T47D (cell line): ENCODE measurements at places on chromosomes 13 and 19.

DNA sequence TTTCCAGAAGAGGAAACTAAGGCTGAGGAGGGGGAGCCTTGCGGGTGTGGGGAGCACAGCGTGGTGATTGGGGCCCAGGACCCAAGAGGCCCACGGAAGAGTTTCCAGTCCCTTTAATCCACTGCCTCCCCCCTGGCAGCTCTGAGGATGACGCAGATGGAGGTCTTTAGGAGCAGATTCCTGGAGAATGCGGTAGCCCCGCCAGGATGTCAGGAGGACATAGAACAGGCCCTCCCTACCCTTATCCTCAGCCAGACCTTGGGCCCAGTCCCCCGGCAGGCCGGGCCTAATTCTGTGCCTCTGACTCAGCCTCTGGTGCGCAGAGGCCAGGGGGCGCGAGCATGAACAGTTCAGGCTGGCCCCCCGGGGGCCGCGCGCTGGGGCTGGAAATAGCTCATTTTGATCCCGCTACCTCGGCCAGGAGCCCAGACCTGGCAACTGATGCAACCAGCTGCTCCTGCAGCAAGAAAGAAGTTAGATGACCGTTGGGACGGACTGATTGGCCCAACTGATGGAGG, 461 bp upstream of the HSPB6 start:
- no peak for DNase-seq

DNA sequence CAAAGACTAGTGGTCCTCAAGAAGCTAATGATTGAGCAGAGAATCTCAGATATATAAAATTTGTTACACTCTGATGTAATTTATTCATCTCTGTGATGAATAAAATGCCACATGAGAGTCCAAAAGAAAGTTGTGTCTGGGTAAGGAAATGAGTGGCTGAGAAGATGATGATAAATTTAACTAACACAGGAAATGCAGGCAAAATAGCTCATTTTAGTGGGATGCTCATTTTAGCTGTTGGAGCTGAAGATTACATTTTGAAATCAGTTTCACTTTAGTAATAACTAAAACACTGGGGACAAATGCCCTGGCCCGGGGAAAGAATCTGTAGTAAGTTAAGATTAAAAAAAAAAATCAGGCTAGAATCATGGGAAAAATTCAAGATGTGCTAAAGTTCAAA, 35.2 kb downstream of the SPRY2 start:
- no peak for DNase-seq

DNA sequence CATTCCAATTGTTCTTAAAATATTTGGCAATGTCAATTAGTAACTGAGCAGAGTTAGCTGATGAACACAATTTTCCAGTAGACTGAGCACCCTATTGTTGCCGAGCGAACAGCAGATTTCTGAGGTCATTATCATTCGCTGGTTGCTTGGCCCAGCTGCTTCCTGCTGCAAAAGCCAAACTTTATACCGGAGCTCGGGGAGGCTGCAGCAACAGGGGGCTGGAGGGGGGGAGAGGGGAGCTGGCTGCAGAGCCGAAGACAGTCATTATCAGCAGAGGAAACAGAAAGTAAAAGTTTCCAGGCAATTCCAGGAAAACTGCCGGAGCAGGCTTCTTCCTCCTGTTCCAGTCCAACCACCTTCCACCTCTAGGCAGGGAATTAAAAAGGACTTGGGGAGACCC, 77.9 kb downstream of the ZNF536 start:
- DNase-seq, result no peak

GRCh38 chr19:53161123-53161522, 2.3 kb upstream of the ZNF347 start:
- DNase-seq, result no peak

DNA sequence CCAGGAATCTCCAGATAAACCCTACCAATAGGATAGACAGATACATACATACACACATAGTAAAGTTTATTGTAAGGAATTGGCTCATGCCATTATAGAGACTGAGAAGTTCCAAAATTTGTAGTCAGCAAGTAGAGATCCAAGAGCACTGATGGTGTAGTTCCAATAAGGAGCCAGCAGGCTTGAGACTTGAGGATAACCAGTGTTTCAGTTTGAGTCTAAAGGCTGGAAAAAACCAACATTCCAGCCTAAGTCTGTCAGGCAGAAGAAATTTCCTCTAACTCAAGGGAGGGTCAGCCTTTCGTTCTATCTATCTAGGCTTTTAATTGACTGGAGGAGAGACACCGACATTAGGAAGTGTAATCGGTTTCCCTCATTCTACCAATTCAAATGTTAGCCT, 110.2 kb upstream of the TSHZ3 start:
- DNase-seq, result no peak

- no peak for DNase-seq
Measured at GRCh38 chr19:19074196-19074882, 10.5 kb downstream of the SLC25A42 start.

GRCh38 chr19:45630463-45630862, 8.7 kb downstream of the EML2 start:
- peak; percentile 35 for DNase-seq

DNA sequence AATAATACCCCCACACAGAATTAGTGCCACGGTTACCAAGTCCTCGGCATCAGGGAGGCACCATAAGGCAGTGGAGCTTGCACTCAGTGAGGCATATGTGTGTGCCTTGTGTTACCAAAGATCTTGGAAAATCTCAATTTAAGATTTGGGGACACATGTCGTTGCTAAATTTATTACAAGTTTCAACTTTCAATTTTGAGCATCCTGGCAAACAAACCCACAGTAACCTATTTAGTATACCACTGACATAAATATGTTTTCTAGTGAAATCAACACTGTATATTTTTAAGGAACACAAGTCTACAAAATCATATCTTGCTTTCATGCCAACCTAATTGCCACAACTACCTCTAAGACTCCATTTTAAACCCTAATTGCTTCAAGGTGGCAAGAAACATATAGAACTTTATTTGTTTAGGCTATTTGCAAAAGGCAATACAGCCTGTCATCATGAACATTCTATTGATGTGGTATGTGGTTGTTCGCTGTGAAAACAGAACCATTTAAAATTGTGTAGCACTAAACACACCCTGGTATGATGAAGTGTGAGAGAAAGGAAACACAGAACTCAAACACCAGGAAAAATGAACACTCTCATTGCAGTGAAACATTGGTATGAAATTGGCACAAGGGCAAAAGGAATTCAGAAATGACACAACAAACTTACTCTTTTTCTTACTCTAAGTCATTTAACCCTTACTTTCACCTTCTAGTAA, 531.1 kb downstream of the IRS2 start:
- DNase-seq, result no peak

DNA sequence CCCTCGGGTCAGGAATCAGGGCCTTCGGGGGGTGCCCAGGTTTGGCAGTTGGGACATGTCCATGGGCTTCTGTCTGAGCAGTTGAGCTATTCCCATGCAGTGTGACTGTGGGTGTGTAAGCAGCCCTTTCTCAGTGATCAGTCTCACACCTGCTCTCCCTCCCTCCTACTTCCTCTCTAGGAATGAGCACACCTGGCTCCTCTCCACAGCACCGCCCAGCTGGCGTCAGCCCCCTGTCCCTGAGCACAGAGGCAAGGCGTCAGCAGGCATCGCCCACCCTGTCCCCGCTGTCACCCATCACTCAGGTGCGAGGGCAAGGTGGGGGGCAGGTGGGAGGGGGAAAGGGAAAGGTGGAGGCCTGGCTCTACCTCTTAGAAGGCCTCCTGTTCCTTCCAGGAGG, 25.9 kb downstream of the COMP start:
- no peak for DNase-seq

DNA sequence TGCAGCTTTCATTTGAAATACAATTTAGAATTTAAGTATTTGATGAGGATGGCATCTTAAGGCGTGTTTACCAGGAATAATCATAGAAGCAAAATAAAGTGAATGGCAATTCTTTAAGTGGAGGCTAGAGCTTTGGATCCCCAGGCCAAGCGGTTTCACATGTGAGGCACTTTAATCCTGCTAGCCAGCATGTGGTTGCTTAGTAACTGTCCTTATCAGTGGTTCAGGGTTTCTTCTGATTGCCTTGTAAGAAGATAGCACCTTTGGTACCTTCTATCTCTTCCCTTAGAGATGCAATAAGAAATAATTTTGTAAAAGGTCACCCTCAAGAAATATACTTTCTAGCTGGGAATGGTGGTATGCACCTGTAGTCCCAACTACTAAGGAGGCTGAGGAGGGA, 38.9 kb upstream of the SERP2 start:
- no peak for DNase-seq

GRCh38 chr13:65679240-65679639, 1550.9 kb downstream of the PCDH9 start:
- DNase-seq, result no peak

DNA sequence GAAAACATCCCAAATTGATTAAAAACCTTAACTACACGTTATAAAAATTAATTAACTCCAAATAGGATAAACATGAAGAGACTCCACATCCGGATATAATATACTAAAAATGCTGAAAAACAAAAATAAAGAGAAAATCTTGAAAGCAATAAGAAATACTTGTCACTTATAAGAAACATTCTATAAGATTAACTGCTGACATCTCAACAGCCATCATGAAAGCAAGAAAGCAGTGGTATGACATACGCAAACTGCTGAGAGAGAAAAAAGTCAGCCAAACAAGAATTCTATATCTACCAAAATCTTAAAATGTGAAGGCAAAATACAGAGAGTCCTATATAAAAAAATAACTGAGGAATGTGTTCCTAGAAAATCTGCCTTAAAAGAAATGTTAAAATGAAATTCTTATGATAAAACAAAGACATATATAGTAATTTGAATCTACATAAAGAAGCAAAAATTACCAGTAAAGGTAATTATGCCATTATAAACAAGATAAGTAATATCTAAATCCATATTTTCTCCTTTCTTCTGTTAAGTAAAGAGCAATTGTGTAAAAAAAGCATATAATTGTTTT, 1851.1 kb downstream of the PCDH9 start:
- peak; percentile 47 for DNase-seq

DNA sequence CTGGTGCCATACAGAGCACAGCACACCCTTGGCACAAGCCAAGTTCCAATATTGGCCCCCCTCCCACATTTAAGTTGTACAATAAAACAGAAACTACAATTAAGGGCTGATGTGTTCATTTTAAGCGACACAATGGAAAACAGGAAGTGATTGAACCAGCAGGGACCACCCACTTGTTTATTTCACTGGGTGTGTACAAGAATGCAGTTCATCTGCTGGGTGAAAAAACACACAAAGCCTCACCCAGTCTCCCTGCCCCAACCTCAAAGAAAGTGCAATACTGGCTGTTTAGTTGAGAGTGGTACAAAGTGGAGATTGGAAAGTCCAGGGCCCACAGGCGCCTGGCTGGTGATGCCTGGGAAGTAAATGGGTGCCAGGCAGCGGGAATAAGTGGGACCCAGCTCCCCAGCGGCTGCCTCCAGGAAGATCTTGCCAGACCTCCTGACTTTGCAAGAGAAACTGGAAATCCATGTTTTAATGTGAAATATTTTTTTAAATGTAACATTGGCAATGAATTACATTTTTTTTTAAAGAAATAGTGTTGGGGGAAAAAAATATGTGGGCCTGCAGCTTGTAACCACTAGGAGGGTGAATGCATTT, 322.1 kb downstream of the ZNF536 start:
- no peak for DNase-seq

- no peak for DNase-seq
Measured at GRCh38 chr13:76129305-76130000, 493.3 kb downstream of the LMO7 start.

DNA sequence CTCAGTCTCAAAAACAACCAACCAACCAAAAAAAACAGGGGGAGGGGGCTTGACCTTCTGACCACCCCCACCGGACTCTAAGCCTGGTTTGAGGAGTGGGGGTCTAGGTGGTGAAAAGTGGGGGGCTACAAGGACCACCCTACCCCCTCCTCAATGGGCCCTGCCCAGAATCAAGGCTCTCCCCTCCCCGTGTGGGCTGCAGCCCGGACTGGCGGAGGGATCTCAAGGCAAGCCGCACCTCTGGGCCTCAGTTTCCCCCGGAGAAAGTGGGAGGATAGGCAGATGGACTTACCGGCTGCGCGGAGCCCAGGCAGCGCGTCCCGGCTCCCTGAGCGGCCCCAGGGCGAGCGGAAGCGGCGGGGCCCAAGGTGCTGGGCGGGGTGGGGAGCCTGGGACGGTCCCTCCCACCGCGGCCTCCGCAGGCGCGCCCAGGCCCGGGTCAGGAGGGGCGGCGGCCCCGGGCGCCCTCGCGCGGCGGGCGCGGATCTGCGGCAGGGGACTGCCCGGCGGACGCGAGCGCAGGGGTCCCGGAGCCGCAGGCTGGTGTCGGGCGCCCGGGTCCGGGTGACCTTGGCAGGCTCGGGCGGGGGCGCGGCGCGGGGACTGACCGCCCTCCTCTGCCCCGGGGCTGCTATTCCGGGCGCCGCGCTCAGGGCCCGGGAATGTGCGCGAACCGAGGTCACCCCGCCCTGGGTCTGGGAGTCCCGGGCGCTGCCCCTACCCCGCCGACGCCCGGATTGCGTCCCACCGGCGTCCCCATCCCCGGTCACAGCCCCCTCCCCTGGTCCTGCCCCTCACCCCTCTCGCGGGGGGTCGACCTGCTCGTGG, at the start of gene ADAMTSL5:
ADAMTSL5 (minus strand) TSS at position 349 of the 828 bp plus-strand sequence. CDS start 2,076 bp downstream, outside the sequence.
- DNase-seq, result peak; percentile 80

- DNase-seq, result no peak
Measured at GRCh38 chr19:5289060-5289990, 51.3 kb downstream of the PTPRS start.

GRCh38 chr19:38685666-38686529, 38.4 kb downstream of the ACTN4 start:
- no peak for DNase-seq

- DNase-seq, result peak; percentile 7
Measured at GRCh38 chr13:97385854-97386253, 48.1 kb upstream of the RAP2A start.

- no peak for DNase-seq
Measured at GRCh38 chr13:43267916-43268315, 244.5 kb downstream of the DNAJC15 start.

DNA sequence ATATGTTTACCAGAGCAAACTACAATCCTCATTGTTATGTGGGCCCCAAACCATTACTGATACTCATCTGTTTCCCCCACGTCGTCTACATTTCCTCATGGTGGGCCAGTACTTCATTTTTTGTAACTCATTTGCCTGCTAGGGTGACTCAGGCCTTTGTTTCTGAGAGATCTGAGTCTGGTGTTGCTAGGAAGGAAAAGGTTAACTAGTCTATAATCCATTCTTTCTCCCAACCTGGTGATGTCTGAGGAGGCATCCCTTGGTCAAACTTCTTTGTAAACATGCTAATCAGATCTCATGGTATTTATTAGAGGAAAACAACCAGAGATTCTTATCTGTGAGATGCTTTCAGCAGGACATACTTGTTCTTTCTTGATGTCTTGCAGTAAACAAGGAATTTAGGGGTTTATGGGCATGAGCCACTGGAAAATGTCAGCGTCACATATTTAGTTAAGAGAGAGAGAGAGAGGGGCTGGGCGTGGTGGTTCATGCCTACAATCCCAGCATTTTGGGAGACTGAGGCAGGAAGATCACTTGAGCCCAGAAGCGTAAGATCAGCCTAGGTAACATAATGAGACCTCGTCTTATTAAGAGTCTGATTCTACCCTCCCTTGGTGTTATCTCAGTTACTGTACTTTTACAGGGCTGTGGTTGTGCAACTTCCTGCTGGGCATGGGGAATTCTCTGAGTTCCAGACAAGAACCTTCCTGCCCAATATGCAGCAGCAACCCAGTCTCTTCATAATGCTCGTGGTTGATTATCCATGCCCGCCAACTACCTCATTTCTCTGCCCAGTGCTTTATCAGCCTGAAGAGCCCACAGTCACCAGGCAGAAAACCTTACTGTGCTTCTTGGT, 9.7 kb upstream of the DPRX start:
- DNase-seq, result peak; percentile 35

- peak; percentile 35 for DNase-seq
Measured at GRCh38 chr19:13574933-13575332, 68.7 kb upstream of the CACNA1A start.

GRCh38 chr19:15299568-15300409, 32.5 kb downstream of the BRD4 start:
- peak; percentile 33 for DNase-seq
